ENCODE measurements at places on chromosomes 6 and 20.

- DNase-seq, result no peak
Observed at GRCh38 chr20:60424267-60424902, 466.2 kb downstream of the CDH26 start.

DNA sequence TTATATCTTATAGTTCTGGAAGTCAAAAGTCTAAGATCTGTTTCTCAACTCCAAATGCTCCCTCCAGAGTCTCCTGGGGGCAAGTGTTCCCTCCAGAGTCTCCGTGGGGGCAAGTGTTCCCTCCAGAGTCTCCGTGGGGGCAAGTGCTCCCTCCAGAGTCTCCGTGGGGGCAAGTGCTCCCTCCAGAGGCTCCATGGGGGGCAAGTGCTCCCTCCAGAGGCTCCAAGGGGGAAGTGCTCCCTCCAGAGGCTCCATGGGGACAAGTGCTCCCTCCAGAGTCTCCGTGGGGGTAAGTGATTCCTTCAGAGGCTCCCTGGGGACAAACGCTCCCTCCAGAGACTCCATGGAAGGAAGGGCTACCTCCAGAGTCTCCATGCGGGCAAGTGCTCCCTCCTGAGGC is 34.0 kb upstream of the THBS2 start:
- no peak for DNase-seq

- DNase-seq, result no peak
Observed at GRCh38 chr6:9083108-9083507, 647.8 kb upstream of the SLC35B3 start.

- no peak for DNase-seq
Observed at GRCh38 chr6:157620944-157621343, 202.1 kb upstream of the SNX9 start.

DNA sequence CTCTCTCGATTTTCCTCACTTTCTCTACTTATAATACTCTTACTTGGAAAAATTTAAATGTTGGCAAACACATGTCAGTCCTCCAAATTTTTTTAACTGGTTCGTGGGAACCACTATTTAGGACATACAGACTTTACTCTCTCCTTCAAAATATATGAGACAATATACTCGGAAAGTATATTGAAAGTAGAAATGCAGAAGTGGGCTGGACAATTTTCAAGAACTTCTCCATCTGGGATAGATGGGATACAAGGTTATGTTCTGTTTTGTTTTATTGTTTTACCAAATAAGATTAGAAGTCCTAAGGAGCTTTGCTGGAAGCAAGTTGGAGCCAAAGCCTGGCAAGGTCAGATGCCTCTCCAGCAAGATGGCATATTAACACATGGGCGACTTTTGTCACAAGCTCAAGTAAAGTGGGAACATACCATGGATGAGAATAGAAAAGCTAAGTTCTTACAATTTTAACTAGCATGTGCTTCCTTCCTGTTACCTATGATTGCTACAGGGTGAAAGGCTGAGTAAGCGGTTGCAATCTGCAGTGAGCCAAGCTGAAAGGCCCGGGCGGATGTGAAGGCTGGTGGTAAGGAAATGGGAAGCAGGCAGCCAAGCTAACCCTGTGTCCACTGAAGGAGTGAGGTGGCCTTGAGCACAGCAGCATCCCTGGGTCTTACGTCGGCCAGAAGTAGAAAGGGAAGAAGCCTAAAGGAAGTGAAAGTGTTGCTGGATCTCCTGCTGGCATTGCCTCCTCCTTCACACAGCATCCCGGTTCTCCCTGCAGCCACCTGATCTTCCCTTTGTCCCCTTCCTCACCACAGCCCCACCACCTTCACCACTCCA is 7.1 kb downstream of the MAP3K5 start:
- peak; percentile 39 for DNase-seq

GRCh38 chr6:170132011-170132521 is 158.8 kb downstream of the DLL1 start:
- DNase-seq, result no peak

DNA sequence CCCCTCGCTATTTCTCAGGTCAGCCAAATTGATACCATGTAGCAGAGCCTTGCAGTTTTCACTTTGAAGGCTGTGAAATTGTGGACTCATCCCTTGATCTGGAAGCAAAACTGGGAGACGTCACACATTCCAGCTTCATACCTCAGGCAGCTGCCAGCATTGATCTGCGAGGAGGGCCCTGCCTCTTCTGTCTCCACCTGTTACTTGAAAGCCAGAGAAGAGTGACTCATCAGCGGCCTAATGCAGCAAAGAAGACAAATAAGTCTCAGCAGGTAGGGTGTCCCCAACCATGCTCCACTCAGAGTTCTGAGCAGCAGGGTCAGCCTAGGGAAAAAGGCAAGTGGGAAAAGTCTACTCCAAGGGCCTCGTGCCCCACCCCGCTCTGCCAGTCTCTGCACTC is 69.4 kb upstream of the BMP2 start:
- no peak for DNase-seq

DNA sequence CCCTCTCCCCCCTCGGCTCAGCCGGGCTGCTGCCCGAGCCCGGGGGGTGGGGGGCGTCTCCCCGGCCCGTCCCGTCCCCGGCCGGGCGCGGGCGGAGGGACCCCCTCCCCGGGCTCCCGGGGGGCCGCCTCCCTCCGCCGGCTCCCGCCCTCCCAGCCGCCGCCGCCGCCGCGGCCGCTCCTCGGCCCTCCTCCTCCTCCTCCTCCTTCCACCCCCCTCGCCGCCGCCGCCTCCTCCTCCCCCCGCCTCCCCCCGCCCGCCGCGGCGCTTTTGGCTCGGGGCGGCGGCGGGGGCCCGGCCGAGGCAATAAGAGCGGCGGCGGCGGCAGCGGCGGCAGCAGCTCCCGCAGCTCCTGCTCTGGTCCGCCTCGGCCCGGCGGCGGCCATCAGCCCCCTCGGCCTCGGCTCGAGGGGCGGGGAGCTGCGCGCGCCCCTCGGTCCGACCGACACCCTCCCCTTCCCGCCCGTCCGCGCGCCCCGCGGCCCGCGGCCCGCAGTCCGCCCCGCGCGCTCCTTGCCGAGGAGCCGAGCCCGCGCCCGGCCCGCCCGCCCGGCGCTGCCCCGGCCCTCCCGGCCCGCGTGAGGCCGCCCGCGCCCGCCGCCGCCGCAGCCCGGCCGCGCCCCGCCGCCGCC is 38.7 kb downstream of the GNAS start:
- DNase-seq, result peak; percentile 49

DNA sequence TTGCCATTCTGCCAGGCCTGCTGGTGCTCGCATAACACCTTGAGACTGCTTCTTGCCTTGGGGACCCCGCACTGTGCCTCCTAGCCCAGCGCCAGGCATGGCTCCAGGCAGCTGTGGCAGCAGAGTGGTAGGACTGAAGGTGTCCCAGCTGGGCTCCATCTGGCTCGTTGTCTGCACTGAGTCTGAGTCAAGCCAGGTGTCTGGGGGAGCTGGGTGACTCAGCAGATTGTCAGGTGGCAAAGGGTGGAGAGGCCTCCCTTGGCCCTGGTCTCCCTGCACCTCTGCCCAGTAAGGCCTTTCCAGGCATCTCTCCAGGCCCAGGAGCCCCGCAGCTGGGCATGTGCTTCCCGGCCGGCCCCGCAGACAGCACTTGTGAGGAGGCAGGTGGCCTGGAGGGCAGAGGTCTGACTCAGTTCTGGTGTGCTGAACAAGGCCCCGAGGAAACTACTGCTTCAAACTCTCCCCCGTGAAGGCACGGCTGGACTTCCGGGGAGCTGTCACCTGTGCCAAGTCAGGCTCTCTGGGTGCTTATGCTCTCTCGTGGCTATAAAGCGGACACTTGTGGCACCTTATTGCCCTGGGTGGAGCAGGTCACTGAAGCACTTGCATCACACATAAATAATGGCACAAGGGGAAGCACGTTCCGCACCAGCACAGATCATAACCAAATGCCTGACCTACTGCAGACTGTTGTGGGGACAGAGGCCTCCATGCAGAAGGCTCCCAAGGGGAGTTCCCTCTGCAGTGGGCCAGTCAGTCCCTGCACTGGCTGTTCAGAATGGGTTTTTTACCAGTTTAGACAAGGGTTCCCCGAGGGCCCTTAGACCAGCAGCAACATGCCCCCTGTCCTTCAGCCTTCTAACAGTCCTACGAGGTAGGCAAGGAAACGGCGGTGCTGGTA is 27.5 kb downstream of the FOXC1 start:
- DNase-seq, result no peak

- DNase-seq, result no peak
Observed at GRCh38 chr6:16136091-16136490, 7.2 kb downstream of the MYLIP start.

- no peak for DNase-seq
Observed at GRCh38 chr6:12369781-12370262, 79.7 kb downstream of the EDN1 start.

- DNase-seq, result no peak
Observed at GRCh38 chr6:121838842-121839241, 403.4 kb downstream of the GJA1 start.

GRCh38 chr6:10323018-10323417 is 91.9 kb downstream of the TFAP2A start:
- no peak for DNase-seq

GRCh38 chr20:24102290-24102689 is 113.7 kb upstream of the GGTLC1 start:
- peak; percentile 5 for DNase-seq

GRCh38 chr6:32867022-32867477 is 13.1 kb downstream of the PSMB9 start:
- DNase-seq, result no peak

DNA sequence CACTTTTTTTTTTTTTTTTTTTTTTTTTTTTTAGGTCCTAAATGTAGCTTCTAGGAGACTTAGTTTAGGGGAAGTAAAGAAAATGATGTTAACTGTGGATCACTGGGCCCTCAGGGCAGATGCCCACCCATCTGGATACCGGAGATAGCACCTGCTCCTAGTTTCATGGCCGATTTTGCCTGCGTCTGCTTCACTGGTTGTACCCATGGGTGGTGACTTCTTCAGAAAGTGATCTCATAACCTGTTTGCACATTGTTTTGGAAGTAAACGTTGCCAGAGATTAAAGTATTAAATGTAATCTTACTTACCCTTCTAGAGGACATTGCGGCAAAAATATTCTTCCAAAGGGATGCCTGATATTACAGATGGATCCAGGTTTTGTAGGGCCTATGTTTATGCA is 79.8 kb upstream of the SGK1 start:
- DNase-seq, result no peak

DNA sequence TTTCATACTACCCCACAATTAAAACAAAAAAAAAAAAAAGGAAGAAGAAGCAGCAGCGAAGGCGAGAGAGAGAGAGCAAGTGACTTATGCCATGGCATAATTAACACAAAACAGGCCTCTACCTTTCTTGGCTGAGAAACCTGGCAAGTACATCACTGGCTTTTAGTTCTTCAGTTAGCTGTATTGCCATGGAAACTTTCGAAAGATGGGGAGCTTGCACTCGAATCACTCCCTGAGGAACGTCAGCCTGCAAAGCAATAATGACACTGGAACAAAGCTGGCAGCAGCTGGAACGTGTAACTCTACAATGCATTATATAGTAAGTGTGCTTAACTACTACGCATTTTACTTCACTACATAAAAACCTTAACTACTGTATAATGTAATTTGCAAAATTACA is 126.1 kb downstream of the ARHGAP18 start:
- no peak for DNase-seq

- DNase-seq, result no peak
Observed at GRCh38 chr6:68876792-68877493, 241.9 kb downstream of the ADGRB3 start.

DNA sequence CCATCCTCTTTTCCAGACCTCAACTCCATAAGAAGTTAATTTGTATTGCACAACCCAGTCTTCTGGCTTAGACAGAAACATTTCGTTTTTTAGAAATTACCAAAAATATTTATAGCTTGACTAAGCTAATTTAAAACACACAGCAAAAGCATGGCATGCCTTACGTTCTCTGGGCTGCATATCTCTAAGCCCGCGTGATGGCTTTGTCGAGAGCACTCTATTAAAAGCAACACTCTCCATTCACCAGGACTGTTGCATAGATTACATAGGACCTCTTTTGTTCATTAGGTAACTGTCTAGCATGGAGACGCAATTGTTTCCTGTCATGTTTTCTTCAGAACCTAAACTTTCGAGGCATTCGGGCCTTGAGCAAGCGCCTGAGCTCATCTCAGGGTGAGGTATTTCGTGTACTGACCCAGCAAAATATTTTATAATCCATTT is 104.5 kb downstream of the IBTK start:
- DNase-seq, result no peak

- no peak for DNase-seq
Observed at GRCh38 chr6:167555836-167556235, 230.9 kb downstream of the TTLL2 start.

DNA sequence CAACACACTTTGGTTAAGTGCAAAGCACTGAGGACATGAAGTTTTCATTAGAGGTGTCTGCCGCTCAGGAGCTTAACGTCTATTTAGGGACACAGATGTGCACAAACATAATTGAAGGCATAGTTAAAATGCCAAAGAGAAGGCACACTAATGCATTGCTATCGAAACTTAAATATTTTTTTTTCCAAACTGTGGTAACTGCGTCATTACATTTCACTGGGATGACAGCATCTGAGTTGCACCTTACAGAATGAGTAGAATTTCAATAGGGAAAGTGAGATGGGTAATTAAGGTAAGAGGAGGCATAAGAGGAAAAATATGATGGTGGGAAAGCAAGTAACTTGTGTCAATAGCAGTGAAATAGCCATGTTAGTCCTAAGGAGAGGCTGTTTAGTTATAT is 75.1 kb upstream of the ADGRG6 start:
- DNase-seq, result no peak

- no peak for DNase-seq
Observed at GRCh38 chr6:119407156-119407555, 57.6 kb upstream of the MAN1A1 start.

GRCh38 chr6:20362623-20363022 is 39.1 kb upstream of the E2F3 start:
- no peak for DNase-seq

DNA sequence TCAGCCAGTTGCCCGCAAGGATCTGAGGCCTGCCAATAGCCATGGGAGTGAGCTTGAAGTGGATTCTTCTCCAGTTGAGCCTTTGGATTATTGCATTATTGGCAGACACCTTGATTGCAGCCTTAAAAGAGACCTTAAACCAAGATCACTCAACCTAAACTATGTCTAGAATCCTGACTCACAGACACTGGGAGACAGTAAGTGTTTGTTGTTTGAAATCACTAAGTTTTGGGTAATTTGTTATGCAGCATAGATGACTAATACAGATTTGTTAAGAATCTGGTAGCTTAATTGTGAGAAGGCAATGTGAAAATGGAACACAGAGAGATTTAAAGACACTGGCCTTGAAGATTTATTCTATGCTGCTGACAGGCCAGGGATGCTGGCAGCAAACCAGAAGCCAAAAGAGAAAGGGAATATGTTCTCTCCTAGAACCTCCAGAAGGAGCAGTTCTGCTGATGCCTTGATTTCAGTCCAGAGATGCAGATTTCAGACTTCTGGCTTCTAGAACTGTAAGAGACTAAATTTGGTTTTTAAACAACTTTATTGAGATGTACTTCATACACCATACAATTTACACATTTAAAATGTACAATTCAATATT is 17.6 kb downstream of the SIRPD start:
- no peak for DNase-seq

- DNase-seq, result no peak
Observed at GRCh38 chr6:165618241-165618640, 44.8 kb downstream of the PDE10A start.
